ENCODE measurements at places on chromosomes 1 and 21. TPM values are rescaled to one million over a fixed set of nuclear protein-coding genes. Genes with fewer than 3 reads are reported as not detected.

DNA sequence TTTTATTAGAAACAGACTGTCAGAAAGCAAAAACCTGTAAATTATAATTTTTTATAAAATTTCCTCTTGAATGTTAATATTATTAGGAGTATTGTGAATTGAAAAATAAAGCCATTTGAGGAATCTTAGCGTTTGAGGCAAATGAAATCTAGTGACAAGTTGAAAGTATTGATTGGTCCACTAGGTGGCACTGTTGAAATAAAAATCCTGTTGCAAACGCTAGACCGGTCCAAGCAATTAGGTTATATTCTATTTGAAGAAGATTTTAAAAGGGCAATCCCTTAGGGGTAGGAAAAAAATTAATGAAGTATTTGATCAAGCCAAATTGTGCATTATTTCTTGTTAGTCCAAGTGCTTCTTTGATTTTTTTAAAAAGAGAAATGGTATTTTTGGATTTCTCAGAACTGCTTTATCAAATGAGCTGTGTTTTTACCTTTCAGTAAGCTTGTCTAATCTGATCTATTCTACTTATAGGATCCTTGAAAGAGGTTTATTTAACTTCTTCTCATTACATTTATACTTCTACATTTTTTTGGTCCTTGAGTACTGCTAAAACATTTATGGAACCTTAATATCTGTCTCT, 57.7 kb downstream of the ATG4C start:
- no peaks in the 10 kb centered on the region for H3K27me3 ChIP-seq
- no peak overlapping the region for H3K4me3 ChIP-seq
- no peak for DNase-seq
- no peaks in the 10 kb centered on the region for H3K36me3 ChIP-seq
- no peak overlapping the region for H3K27ac ChIP-seq

DNA sequence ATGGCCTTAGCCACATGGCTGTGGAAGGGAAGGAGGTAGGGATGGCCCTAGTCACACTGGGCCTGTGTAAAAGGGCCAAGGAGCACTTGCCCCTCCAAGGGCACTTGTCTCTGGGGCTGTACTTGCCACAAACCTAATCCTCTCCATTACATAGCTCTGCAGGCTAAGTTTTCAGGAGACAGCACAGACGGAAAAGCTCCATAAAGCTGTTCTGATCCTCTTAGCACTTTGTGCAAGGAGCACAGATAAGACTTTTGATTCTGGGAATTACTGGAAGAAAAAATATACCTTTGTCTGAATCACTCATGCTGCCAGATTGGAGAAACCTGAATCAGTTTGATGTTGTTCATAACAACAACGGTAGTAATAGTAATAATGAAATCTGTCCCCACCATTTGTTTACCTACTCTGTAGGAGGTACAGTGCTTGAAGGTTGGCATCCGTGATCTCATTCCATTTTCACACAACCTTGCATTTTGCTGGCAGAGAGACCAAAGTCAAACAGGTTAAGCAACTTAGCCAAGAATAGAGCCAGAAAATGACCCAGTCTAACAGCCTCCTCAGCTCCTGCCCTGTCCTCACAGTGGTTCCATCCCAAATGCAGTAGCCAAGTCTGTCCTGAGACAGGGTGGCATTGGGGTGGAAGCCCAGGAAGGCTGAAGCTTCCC, 207.1 kb downstream of the ROR1 start:
- no peak overlapping the region for H3K4me3 ChIP-seq
- H3K36me3 ChIP-seq = no peaks in the 10 kb centered on the region
- H3K27me3 ChIP-seq = no peaks in the 10 kb centered on the region
- H3K27ac ChIP-seq = no peak overlapping the region

The SFN gene
- 19.8 TPM for total RNA-seq

GRCh38 chr1:57696904-57697303, 273.0 kb upstream of the DAB1 start:
- no peaks in the 10 kb centered on the region for H3K27me3 ChIP-seq
- H3K27ac ChIP-seq = no peak overlapping the region
- H3K4me1 ChIP-seq = no peaks in the 10 kb centered on the region
- DNase-seq = no peak
- H3K36me3 ChIP-seq = no peaks in the 10 kb centered on the region

- no peak for DNase-seq
- H3K4me1 ChIP-seq = no peaks in the 10 kb centered on the region
- H3K4me3 ChIP-seq = no peak overlapping the region
These were observed 8.3 kb downstream of the RAB3B start for GRCh38 chr1:51982161-51982560.

DNA sequence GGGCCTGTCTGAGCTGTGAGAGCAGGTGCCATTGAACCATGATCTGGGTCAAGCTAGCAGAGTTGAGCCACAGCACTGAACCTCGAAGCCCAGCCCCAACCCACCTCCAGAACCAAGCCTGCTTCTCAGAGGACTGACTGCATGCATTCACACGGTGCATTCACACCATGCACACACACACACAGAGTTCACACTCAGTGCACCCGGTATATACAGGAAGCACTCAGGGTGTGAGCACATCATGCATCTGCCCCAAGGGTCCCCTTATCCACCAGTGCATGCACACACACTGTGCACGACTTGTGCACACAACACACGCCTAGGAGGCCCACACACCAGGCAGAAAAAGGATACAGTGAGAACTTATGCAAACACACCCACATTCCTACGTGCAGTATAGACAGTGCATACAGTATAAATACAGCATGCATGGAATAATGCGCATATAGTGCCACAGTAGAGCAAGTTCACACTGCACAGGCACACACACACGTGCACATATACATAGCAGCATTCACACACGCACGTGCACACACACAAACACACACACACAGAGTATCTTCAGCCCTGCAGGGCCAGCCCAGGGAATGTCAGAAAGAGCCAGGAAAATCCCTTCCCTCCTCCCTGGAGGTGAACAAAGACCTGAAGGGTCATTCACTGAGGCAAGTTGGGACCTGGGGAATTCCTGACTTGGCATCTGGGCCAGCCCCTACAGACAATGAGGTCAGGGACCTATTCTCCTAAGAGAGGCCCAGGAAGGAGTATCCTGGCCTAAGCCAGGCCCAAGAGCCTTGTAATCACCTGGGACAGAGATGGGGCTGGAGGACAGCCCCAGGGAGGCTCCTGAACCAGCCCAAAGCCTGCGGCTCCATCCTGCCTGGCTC, 42.1 kb downstream of the CAMK2N1 start:
- no peaks in the 10 kb centered on the region for H3K4me1 ChIP-seq
- no peak for DNase-seq
- no peaks in the 10 kb centered on the region for H3K27me3 ChIP-seq
- H3K36me3 ChIP-seq = no peaks in the 10 kb centered on the region
- no peak overlapping the region for H3K27ac ChIP-seq
- H3K4me3 ChIP-seq = no peak overlapping the region

The CRNN gene
- total RNA-seq = not detected

- no peak for DNase-seq
- H3K4me3 ChIP-seq = no peak overlapping the region
- H3K36me3 ChIP-seq = no peaks in the 10 kb centered on the region
- no peaks in the 10 kb centered on the region for H3K27me3 ChIP-seq
- no peak overlapping the region for H3K27ac ChIP-seq
These were observed 145.3 kb downstream of the NTNG1 start for GRCh38 chr1:107286125-107286524.

DNA sequence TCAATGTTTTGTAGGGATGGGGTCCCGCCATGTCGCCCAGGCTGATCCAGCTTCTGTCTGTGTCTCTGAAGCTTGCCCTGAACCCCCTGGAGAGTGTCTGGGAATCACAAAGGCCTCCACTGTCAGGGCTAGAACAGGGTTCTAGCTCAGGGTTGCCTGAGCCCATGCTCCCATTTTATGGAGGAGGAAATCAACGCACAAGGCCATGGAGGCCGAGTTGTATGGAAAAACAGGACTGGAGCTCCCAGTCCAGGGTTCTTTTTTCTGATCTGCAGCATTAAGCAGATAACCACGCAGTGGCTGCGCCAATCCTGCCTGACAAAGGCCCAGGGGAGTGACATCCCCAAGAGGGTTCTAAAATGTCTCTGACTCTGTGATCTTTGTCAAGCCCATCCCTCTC, 67.6 kb upstream of the NBPF3 start:
- H3K36me3 ChIP-seq = no peaks in the 10 kb centered on the region
- H3K4me3 ChIP-seq = no peak overlapping the region
- H3K27ac ChIP-seq = no peak overlapping the region
- no peaks in the 10 kb centered on the region for H3K27me3 ChIP-seq

The TNFSF18 gene
- not detected for total RNA-seq

The B3GALT2 gene
- 1.3 TPM for total RNA-seq

- H3K36me3 ChIP-seq = no peaks in the 10 kb centered on the region
- no peaks in the 10 kb centered on the region for H3K27me3 ChIP-seq
- no peak for DNase-seq
- H3K4me3 ChIP-seq = no peak overlapping the region
These were observed 88.7 kb downstream of the HLCS start for GRCh38 chr21:36877741-36878140.

DNA sequence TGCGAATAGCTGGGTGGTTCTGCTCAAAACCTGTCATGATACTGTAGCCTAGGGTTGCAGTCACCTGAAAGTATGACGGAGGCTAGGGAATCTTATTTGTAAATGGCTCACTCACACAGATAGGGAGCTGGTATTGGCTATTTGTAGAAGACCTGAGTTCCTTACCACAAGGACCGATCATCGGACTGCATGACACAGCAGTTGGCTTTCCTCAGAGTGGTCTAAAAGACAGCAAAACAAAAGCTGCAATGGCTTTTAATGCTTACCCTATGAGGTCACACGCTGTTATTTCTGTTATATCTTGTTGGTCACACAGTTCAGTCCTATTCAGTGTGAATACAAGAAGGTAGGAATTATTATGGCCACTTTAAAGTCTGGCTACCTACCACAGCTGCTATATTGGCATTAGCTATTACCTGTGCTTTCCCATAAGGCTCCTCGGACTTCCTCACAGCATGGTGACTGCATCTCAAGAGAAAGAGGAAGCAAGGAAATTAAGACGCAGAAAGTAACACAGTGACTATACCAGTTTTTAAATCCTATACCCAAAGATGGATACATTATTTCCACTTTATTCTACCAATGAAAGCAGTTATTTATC, 68.4 kb upstream of the LRRC7 start:
- no peak for DNase-seq
- H3K4me3 ChIP-seq = no peak overlapping the region
- H3K4me1 ChIP-seq = no peaks in the 10 kb centered on the region
- no peak overlapping the region for H3K27ac ChIP-seq

DNA sequence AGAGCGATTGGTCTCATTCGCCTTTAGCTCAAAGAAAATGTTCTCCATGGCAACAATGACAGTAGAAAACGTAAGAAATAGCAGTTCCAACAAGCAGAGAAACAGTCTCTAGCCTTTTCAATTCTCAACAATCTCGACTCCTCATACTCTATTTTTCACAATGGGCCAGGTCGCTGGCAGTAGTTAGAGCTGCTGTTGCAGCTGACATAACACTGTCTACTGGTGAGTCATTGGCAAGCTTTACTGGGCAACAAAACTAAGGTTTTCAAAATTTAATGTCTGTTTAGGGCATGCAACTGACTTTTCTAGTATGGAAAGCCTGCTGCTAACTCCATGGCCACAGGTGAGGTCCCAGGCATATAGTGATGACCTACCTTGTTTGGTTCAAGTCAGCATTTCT, 221.1 kb upstream of the KAZN start:
- H3K27me3 ChIP-seq = no peaks in the 10 kb centered on the region
- no peaks in the 10 kb centered on the region for H3K4me1 ChIP-seq
- no peak for DNase-seq
- H3K4me3 ChIP-seq = no peak overlapping the region
- no peak overlapping the region for H3K27ac ChIP-seq
- H3K36me3 ChIP-seq = no peaks in the 10 kb centered on the region

DNA sequence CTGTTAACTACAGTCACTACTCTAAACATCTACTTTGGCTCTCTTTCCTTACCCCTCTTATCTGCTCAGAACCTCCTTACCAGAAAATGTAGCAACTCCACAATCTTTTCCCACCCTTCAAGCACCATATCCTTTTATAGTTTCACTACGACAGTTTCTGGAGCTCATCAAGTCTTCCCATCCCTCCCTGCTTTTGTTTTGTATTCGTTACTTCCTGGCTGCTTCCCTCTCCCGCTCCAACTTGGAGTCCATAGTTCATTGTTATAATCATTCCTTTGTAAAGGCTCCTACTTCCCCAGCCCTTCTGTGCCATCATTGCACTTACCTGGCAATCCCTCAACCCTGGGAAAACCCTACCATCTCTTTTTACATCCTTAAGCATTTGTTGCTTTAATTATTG, 18.0 kb downstream of the MPZL1 start:
- H3K27me3 ChIP-seq = no peaks in the 10 kb centered on the region
- no peak overlapping the region for H3K27ac ChIP-seq
- DNase-seq = no peak
- H3K36me3 ChIP-seq = no peaks in the 10 kb centered on the region

- no peaks in the 10 kb centered on the region for H3K27me3 ChIP-seq
- no peak for DNase-seq
- no peaks in the 10 kb centered on the region for H3K4me1 ChIP-seq
- no peak overlapping the region for H3K27ac ChIP-seq
- no peaks in the 10 kb centered on the region for H3K36me3 ChIP-seq
These were observed 838.9 kb downstream of the USP25 start for GRCh38 chr21:16568661-16569060.

DNA sequence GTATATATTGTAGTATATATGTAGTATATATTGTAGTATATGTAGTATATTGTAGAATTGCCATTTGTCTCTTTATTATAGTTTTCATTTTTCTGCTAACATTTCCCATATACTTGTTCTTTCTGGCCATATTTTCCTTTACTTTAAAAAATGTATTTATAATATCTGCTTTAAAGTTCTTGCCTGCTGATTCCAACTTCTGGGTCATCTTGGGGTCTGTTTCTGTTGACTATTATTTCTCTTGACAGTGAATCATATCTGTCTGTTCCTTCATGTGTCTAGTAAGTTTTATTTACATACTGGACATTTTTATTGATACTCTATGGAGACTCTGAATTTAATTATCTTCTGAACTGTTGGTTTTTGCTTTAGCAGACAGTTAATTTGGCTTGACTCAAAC, 45.9 kb downstream of the MARK1 start:
- no peak overlapping the region for H3K27ac ChIP-seq
- no peak overlapping the region for H3K4me3 ChIP-seq
- no peaks in the 10 kb centered on the region for H3K4me1 ChIP-seq
- DNase-seq = no peak
- no peaks in the 10 kb centered on the region for H3K27me3 ChIP-seq

DNA sequence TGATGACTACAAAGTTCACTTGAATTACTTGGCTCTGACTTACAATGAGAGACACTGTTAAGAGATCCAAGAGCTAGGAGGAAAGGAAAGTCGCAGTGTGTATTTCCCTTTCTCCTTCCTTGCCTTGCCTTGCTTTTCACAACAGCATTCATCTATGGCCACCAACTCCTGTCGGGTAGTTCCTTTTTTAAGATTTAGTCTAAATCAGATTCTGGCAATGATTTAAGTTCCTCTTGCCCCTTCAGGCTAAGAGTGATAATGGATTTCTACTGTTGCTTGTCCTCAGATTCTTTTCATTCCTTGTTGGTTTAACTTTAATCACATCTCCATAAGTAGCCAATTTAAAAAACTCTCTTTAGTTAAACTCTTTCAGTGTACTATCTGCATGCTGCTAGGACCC, 91.9 kb downstream of the GTF2B start:
- DNase-seq = no peak
- H3K27me3 ChIP-seq = no peaks in the 10 kb centered on the region
- H3K27ac ChIP-seq = no peak overlapping the region
- H3K4me1 ChIP-seq = no peaks in the 10 kb centered on the region
- H3K36me3 ChIP-seq = no peaks in the 10 kb centered on the region

All from Peyer's patch (tissue), 4 donors.